ENCODE measurements at places on chromosomes 4 and X.
A peak's percentile ranks its signal among the peaks of the same experiment; 100 is the strongest.

DNA sequence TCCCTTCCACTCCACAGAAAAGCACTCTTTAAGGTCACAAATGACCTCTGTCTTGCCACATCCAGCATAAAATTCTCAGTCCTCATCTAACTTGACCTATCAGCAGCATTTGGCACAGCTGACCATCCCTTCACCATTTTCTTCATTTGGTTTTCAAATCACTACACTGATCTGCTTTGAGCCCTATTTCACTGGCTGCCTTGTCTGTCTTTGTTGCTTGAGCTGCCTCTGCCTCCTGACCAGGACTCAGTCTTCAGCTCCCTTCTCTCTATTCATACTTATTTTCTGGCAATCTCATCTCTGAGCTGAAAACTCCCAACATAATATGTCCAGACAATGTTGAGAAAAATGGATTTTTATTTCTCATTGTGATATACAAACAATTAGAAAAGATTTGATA, 27.7 kb upstream of the PDE5A start:
- DNase-seq = no peak

DNA sequence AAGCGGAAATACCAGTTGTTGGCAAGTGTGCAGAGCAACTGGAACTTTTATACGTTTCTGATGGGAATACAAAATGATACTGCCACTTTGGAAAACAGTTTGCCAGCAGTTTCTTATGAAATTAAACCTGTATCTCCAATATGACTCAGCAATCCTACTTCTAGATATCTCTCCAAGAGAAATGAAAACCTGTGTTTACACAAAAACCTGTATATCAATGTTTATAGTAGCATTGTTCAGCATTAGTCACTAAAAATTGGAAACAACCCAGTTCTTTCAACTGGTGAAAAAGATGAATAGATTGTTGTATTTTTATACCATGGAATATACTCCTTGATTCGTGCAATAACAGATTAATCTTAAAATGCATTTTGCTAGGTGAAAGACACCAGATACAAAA, 26.8 kb downstream of the ATP7A start:
- no peak for DNase-seq

DNA sequence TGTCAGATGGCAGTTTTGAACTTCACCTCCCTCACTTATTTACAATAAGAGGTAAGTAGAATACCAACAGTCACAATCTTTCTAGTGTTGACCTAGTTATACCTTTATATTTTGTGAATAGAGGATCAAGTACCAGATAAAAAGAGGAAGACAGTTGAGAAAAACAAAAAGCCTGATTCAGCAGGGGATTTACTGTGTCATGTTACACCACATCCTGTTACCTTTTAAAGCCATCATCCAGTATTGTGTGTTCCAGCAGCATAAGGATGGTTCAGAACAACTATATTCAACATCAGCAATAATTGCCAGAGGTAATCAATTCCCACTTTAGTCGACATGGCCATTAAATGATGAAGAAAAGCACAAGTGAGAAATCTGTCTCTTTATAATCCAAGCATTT, 21.3 kb upstream of the CXCL6 start:
- no peak for DNase-seq

DNA sequence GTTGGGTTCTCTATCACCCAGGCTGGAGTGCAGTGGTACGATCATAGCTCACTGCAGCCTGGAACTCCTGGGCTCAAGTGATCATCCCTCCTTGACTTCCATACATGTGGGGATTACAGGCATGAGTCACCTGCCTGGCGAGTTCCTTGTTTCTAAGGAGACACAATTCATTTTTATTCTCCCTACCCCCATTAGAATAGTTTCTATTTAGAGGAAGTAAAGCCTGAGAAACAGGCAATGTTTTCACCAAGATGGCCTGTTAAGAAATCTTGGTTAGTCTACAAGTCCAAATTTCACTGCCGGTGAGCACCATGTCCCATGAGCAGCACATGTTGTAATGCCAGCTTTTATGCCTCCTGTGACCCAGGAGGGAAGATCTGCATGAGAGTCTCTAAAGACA, 5.7 kb downstream of the CYBB start:
- no peak for DNase-seq

- DNase-seq = no peak
These were observed 21.4 kb upstream of the PLAC1 start for GRCh38 chrX:134679644-134680043.

DNA sequence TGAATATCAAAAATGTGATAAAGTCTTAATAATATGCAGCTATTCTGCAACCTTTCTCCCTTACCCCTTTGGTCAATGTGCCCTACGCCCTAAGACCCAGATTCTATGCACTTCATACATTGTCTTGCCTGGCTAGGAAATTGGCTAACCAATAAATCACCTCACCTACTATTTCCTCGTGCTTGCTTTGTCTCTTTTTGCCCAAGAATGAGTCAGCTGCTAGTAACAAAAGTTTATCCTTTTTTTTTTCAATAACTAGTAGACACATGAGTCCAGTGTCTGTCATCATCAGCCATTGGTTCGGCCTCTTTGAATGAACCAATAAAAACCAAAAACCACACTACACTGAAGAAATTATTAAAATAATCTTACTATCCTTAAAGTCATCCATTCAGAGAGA, 387.1 kb downstream of the PPP3CA start:
- DNase-seq = no peak

DNA sequence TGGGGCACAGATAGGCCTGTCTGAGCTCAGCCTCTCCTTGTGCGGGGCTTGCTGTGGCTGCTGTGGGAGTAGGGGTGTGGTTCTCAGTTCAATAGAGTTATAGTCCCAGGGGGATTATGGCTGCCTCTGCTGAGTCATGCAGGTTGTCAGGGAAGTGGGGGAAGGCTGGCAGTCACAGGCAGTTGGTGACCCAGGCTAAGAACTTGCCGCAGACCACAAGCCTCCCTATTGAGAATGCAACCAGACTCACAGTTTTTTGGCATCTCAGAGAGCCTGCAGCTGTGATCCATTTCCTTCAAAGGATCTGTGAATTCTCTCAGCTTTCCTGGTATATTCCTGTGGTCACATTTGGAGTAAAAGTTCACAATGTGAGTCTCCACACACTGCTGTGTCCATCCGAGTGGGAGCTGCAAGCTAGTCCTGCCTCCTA, 364.9 kb downstream of the ZNF674 start:
- no peak for DNase-seq

- no peak for DNase-seq
These were observed 70.1 kb upstream of the ENPP6 start for GRCh38 chr4:184287697-184288255.

DNA sequence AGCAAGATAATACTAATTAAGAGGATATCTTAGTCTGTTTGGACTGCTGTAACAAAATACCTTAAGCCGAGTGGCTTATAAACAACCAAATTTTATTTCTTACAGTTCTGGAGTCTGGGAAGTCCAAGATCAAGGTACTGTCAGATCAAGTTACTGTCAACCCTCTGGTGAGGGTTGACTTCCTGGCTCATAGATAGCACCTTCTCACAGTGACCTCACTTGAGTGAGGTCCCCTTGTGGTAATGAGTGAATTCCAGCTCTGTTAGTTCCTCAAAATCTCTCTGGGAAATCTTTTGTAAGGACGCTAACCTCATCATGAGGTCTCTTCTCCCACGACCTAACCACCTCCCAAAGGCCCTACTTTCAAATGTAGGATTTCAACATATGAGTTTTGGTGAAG, 36.9 kb upstream of the ADGRA3 start:
- DNase-seq = no peak

DNA sequence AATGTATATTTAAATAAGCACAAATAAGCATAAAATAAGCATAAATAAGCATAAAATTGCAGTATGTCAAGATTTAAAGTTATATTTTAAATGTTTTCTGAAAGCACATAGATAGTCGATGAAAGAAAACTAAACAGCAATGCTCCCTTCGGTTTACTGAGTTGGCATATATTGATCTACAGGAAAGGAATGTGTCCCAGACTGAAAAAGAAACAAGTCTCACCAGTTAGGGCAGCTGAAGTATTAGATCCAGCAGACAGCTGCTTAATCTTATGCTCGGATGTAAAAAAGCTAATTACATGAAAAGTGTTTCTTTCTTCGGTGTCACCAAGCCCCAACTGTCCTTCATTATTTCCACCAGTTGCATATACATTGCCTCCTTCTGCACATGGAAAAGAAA, 8.7 kb downstream of the RPGR start:
- DNase-seq = no peak

DNA sequence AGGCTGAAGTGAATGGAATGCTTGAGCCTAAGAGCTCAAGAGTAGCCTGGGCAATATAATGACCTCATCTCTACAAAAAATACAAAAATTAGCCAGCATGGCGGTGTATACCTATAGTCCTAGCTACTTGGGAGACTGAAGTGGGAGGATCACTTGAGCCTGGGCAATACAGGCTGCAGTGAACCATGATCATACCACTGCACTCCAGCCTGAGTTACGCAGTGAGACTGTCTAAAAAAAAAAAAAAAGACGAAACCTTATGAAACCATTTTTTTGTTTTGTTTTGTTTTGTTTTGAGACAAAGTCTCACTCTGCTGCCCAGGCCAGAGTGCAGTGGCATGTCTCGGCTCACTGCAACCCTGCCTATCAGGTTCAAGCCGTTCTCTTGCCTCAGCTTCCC, 36.9 kb downstream of the TLR10 start:
- DNase-seq = no peak

- no peak for DNase-seq
These were observed 16.9 kb downstream of the TRIM75 start for GRCh38 chr4:165070560-165070959.

GRCh38 chr4:21041708-21042107, 341.4 kb downstream of the PACRGL start:
- DNase-seq = no peak

DNA sequence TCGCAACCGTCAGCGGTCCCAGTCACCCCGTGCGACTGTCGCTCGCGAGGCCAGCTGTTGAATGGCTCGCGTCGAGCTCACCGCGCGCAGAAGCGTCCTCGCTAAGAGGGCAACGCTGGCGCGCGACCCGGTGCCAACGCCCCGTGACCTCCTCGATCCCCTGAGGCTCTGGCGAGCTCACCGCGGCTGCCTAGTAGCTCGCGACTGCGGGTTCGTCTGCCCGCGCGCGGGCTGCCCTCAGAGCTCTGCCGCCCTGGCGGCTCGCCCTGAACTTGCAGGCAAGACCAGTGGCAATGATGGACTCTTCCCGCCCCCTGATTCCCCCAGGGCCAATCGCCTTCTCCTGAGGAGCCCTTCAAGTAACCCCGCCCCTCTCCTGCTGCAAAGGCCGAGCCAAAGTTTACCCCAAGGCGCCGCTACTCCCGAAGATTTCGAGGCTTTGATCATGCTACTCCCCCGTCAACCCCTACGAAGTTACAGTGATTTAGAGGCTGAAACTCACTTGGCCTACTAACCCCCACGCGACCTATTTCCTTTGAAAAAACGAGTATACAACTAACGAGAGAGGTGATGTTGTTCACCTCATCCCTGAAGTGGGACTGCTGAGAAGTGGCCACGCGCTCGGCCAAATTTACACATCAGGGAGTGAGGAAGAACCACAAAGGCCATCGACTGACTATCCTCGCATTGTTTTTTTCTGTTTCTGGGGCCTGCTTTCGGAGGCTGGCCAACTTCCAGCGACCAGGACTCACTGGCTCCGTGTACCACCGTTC, 37.5 kb downstream of the PGRMC1 start:
- peak; percentile 32 for DNase-seq

GRCh38 chr4:11743976-11744375, 315.3 kb upstream of the HS3ST1 start:
- DNase-seq = no peak

- DNase-seq = no peak
These were observed 34.5 kb upstream of the TRIM2 start for GRCh38 chr4:153169776-153170175.

GRCh38 chr4:184380707-184381106, 93.6 kb downstream of the IRF2 start:
- no peak for DNase-seq

DNA sequence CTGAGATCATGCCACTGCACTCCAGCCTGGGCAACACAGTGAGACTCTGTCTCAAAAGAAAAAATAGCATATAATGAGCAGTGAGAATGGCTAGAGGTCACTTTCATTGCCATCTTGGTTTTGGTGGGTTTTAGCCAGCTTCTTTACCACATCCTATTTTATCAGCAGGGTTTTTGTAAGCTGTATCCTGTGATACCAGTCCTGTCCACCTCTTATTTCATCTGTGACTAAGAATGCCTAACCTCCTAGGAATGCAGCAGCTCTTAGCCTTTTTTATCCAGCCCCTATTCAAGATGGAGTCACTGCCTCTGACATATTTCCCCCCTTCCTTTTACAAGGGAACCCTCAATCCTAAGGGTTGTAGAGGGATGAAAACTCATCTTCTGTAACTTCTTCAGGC, 26.1 kb upstream of the IGFBP7 start:
- DNase-seq = no peak

GRCh38 chrX:43448688-43449087, 207.4 kb upstream of the MAOA start:
- no peak for DNase-seq

DNA sequence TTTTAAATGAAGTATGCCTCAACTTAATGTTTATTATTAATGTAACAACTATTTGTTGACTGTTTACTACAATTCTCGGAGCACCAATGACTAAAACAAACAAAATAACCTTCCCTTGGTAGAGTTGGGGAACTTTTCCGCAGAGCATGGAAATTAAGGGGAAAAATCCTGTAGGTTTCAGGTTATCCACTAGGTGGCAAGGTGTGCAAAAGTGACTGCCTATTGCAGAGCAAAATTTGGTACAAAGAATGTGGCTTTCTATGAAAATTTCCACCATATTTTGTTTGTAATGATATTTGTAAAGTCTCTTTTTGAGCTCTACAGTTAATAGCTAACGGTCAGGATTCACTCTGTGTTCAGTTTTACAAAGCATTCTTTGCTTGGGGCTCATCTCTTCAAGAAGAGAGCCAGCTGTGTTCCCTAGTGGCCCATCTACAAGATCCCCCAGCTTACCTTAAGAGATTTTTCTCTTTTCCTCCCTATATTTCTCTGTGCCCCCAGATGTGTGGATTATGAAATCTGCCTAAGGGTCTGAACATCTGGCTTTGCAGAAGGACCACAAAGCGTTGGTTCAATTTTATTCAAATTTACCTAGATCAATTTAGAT, 61.1 kb downstream of the FBXO8 start:
- DNase-seq = no peak

DNA sequence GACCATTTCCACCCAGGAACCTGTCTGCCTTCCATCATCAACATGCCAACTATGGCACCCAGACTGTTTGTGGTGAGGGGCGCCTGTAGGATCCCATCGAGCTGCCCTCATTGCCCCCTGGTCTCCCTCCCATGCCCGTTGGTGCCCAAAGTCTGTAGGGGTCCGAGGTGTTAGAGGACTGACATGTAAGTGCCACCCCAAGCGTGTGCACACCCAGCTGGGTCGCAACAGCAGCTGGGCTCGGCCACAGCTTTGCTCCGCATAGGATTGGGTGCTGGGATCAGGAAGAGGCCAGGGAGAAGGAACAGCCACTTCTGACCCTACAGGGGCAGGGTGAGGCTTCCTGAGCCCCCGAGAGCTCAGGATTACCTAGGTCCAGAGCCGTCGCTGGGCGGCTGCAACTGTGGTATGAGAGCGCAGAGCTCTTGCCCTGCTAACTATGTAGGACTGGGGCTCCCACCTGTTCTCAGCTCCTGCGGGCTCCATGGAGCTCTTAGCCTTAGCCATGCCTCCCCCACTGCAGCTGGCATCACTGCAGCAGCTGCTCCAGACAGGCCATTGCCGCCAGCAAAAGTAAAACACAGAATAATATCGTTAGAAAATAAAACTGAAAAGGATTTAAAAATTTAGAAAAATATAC, 1160.3 kb downstream of the FSTL5 start:
- no peak for DNase-seq

GRCh38 chr4:53507671-53508286, 83.5 kb downstream of the LNX1 start:
- DNase-seq = no peak
